ENCODE measurements at places on chromosomes 4 and X.

GRCh38 chrX:107741404-107741790, 34.2 kb downstream of the TSC22D3 start:
- no peak for DNase-seq

DNA sequence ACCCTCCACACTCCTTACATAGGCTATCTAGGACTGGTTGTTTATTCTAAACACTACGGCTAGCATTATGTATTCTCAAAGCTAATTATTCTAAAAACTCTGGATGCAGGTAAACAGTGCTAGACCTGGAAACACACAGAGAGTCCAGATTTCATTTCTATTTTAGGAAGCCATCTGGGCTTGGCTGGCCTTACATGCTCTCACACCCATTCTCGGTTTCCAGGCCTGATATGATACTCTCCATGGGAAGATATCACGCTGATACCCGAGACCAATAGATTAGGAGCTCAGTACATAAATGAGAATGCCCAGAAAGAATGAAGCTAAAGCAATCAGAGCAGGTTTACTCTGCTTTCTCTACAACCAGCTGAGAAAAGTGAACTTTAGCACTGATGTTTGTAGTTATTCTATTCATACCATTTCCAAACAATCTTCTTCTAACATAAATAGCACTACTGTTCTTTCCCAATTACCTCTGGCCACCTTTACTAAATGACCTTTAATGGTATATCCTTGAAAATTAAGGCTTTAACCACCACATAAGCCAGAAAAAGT, 973.3 kb downstream of the PCDH18 start:
- no peak for DNase-seq

- DNase-seq: no peak
Measured at GRCh38 chrX:39985551-39985950, 112.2 kb downstream of the BCOR start.

- no peak for DNase-seq
Measured at GRCh38 chr4:33171873-33172525, 2451.8 kb downstream of the PCDH7 start.

GRCh38 chr4:83318666-83319065, 16.0 kb downstream of the HPSE start:
- DNase-seq: no peak

- DNase-seq: peak; percentile 15
Measured at GRCh38 chr4:2250357-2251072, 8.6 kb upstream of the HAUS3 start.

DNA sequence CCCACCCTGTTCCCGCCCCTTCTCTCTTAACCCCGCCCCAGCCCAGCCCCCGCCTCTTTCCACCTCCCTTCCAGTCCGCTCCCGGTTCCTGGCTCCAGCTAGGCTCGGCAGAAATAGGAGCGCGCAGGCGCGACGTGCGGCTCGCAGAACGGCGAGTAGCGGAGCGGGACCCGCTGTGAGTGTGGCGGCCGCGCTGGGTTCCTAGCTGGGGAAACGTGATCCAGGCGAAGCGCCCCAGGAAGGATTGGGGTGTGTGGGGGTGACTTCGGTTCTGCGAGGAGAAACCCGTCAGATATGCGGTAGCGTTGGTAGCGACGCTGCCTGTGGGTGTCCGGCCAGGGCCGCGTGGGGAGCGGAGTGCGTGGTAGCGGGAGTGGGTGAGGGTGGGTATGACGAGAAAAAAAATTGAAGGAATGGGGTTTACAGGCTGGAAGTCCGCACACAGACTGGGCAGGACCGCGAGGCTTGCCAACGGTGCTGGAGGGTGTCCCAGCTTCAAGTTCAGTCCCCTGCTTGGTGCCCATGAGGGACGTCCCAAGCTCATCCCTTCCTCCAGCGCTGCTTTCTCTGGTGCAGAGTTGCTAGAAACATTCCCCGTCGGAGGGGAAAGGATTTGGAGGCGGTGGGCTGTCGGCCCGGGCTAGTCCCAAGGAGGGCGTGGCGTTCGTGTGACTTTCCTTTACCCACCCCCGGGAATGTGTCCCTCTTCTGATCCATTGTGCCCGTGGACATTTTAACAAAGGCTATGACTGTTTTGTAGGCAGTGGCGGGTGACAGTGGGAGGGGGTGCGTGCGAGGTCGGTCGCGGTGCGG, at the start of gene PRRG1:
TSS of gene PRRG1 (plus strand) at position 144 of the 813 bp plus-strand sequence. CDS start 56,886 bp downstream, outside the sequence.
- peak; percentile 17 for DNase-seq

DNA sequence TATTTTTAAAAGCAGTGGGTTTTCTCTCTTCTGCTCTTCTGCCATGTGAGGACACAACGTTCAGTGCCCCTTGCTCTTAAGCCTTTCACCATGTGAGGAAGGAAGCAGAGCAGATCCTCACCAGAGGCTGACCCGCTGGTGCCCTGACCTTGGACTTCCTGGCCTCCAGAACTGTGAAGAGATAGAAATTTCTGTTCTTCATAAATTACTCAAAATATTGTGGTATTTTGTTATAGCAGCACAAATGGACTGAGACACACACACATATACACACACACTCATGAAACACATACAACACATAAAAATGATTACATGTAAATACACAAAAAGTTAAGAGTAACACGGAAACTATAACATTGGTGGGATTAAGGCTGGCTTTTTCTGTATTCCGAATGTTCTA, 244.8 kb upstream of the NOCT start:
- no peak for DNase-seq

DNA sequence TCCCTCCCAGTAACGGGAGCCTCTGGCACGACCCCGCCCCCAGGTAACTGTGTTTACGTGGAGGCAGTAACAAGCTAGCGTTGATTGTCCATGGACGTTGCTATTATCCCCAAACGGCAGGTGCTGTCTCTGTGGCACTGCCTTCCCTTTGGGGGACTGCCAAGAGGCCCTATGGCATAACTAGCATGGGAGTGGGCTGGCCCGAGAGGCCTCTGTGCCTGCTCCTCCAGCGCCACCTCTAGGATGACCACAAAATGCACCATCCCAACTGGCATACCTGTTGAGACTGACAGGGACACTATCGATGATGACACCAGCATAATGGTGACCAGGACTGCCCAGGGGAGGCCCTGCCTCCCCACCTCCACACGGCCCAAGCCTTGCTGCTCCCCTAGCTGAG, 1.5 kb downstream of the SRPK3 start:
- no peak for DNase-seq

GRCh38 chr4:40482985-40483647, 146.5 kb downstream of the RBM47 start:
- no peak for DNase-seq

DNA sequence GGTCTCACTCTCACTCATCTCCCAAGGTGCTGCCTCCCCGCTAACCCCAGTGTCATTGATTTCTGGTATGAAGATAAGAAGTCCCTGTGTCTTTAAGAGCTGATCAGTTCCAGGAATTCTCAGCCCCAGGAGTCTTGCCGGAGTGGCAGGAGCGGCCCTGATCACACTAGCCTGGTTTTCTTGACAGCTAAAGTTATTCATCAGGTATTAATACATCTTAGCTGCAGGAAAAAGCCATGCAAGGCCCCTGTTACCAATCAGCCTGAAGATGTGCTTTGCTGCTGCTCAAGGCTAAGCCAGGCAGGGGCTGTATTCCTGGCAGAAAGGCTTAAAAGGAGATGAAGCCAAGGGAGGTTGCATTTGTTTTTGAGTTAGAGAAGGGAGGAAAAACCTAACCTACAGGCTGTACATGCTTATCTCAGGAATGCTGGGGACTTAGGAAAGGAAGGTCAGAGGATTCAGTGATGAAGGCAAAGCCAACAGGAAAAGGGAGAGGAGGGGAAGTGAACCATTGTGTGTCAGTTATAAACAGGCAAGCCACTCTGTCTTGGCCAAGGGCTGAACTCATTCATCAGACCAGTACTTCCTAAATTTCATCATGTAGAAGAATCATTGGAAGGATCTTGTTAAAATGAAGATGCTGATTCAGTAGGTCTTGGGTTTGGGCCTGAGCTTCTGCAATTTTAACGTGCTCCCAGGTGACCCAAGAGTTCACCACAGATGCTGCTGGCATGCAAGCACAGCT, 8.6 kb downstream of the SRPX start:
- no peak for DNase-seq

DNA sequence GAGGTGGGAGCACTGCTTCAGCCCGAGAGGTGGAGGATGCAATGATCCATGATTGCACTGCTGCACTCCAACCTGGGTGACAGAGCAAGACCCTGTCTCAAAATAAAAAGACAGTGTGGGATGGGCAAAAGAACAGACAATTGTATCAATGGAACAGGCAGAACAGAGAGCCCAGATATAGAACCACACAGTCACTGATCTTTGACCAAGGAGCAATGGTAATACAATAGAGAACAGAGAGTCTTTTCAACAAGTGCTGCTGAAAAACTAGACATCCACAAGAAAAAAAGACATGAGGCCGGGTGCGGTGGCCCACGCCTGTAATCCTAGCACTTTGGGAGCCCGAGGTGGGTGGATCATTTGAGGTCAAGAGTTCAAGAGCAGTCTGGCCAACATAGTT, 5.9 kb downstream of the FAM53A start:
- DNase-seq: no peak

GRCh38 chr4:169050881-169051760, 41.1 kb upstream of the CBR4 start:
- DNase-seq: no peak

DNA sequence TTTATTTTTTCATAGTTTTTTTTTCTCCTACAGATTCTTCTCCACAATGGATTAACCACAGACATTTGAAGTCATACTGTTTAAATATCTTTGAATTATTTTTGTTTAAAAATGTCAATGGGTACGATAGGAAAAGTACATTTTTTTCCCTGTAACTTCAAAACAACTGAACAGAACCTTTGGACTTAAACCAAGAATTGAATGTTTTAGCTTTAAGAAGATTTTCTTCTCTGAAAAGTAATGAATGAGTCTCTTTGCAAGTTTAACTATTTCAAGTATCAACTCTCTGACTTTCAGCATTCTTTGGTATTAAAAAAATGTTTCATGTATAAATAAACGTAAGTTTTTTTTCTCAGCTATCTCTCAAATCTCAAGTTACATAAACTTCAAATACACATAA, 364.3 kb downstream of the FBXO8 start:
- no peak for DNase-seq

DNA sequence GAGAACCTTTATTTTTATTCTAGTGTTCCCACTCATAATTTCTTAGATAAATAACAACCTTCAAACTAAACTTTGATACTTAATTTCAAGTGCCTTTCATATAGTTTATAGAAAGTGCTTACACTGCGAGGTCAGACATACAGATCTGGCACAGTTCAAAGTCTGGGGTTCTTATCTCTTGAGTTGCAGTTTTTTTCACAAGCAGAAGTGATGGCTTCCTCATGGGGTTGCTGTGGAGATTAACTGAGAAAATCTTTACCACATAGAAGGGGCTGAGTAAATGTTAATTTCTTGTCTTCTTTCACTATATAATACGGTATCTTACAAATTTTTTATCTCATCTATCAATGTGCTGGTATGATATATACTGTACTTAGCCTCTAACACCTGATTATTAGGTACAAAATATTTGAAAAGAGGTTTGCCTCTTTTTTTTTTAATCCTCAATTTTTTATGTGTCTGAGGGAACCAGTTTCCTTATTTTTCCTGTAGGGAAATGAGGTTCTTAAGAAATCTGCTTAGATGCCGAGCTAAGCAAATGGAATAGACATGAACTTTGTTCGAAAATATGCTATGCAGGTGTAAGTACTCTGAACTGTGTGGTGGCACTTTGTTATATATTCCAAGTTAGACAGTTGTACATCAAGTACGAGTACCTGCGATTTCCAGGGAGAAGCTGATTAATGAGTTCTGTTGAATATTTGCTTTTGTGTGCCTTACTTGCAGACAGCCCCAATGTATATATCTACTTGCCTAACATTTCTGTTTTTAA, 3.3 kb downstream of the ING2 start:
- DNase-seq: no peak

Measured in stimulated activated CD8-positive, alpha-beta memory T cell treated with anti-CD3 and anti-CD28 coated beads, Interleukin-4, amount 100 ng/mL, for 48 hours (primary cell).